ENCODE measurements at places on chromosomes 1 and 21. TPM values are rescaled to one million over a fixed set of nuclear protein-coding genes. Genes with fewer than 3 reads are reported as not detected.
A peak's percentile ranks its signal among the peaks of the same experiment; 100 is the strongest.

The CFHR4 gene
- not detected for total RNA-seq

The HES3 gene
- total RNA-seq: not detected

The MTX1 gene
- 152 TPM for total RNA-seq

The ATP5PO gene
- 415 TPM for total RNA-seq

The THEMIS2 gene
- total RNA-seq: 0.41 TPM

The RNU1-3 gene
- total RNA-seq: not detected

The TMEM240 gene
- not detected for total RNA-seq

The CLEC20A gene
- total RNA-seq: not detected

- DNase-seq: peak; percentile 89
These were observed 57.5 kb upstream of the IFFO2 start for GRCh38 chr1:19013826-19014548.

DNA sequence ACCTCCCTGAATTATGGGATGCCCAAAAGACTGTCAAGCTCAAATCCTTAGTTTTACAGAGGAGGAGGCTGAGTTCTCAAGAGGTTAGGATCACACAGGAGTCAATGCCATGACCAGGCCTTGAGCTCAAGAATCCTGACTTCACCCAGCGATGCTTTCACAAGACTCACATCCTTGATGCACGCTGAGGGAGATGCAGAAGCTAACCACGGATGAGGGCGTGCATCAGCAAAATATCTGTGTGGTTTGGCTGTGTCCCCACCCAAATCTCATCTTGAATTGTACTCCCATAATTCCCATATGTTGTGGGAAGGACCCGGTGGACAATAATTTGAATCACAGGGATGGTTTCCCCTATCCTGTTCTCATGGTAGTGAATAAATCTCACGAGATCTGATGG is 133.2 kb downstream of the KCNJ6 start:
- DNase-seq: no peak

- no peak for DNase-seq
These were observed 61.6 kb downstream of the CD46 start for GRCh38 chr1:207813512-207813881.

DNA sequence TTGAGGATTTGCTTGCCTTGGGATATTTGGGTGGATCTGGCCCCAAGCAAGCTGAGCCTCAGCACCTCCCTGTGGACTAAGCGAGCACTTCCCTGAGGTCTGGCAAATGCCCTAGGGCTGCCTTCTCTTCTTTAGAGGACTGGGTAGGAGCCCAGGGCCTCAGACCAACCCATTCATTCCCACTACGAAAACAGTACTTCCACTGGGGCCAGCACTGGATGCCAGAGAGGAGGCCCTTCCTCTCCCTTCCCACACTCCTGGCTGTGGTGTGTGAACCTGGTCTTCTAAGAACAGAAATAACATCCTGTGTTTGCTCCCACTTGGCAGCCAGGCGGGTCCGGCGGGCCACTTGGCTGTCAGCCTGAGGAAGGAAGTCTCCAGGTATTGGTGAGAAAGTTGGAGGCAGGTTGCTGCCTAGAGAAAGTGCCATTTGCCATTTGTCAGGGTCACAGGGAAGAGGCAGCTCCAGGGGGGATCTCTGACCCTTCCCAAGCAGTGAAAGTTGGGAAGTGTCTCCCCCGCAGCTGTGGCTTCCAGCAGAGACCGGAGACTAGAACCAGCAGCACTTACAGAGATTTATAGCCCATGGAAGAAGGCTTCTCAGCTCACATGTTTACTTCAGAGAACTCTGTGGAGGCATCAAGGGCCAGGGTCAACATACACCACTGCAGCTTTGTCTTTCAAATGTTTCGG is 323.5 kb downstream of the SIPA1L2 start:
- DNase-seq: no peak

- DNase-seq: no peak
These were observed 101.6 kb upstream of the TARDBP start for GRCh38 chr1:10910681-10911489.

GRCh38 chr1:174005032-174005431 is 17.1 kb downstream of the RC3H1 start:
- no peak for DNase-seq

- DNase-seq: no peak
These were observed 365.3 kb upstream of the PROX1 start for GRCh38 chr1:213622365-213623063.

DNA sequence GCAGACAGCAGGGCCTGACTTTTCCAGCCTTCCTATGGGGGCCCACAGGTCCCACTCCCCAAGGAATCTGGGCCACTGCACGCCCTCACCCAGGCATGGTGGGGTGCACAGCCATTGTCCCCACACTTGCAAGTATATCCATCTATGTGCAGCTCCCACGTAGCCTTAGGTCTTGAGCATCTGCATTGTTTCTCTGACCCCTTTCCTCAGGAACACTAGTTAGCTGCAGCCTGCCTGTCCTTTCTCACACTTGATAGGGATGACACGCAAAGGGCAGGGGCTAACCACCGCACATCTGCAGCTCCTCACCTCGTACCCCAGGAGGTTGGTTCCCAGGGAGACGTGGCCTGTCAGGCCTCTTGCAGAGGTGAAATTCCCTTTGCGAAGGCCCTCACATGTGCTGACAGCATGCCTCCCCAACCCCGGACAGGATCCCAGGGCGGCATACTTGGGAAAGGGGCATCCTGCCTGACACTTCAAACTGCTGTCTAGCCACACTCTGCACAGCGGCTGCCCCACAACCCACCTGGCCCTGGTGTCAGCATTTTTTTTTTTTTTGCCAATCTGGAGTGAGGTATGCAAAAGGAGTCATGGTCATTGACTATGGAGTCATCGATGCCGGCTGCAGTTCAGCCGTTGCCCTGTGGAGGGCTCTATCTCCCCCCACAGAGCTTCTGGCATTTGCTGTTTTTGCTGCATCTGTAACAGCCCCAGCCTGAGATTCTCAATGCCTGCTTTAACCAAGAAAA is 5.0 kb downstream of the JMJD4 start:
- peak; percentile 64 for DNase-seq

DNA sequence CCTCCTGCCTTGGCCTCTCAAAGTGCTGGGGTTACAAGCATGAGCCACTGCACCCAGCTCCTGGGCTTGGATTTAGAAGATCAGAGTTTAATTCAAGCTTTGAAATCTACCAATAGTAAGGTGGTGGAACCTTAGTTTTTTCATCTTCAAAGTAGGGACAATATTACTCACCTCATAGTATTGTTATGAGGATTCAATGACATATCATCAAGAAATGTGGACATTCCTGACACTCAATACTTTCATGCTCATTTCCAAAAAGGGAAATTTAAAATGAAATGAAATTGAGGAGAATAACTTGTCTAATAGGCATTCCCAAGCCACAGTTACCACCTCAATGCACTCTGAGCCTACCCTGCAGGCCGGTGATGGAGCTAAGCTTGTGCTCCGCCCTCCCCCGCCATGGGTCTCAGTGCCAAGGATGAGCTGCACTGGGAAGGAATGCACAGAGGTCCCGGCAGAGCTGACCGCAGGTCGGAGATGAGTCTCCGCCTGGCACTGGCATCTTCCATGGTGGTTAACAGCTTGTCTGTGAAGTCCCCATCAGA is 56.5 kb upstream of the BCAR3 start:
- DNase-seq: peak; percentile 10

DNA sequence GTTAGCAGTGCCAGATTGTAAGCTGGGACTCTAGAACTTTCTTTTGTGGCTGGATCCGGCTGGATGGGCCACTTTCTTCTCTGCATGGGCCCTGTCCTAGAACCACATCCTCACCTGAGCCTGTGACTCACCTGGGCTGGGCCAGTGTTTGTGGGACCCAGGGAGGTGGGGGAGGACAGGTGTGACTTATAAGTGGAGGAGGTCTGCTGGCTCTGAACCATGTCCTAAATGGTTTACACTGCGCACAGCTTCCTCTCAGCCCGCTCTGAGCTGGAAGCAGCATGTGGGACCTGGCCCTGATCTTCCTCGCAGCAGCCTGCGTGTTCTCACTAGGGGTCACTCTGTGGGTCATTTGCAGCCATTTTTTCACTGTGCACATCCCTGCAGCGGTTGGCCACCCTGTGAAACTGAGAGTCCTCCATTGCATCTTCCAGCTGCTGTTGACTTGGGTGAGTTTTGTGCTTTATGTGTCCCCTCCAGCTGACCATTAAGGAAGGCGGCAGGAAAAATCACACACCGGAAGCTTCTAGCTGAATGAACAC is at the start of gene AADACL3:
Gene AADACL3 (plus strand): TSS at position 215 of the 542 bp plus-strand sequence. CDS start 67 bp downstream, at position 282.
- no peak for DNase-seq

DNA sequence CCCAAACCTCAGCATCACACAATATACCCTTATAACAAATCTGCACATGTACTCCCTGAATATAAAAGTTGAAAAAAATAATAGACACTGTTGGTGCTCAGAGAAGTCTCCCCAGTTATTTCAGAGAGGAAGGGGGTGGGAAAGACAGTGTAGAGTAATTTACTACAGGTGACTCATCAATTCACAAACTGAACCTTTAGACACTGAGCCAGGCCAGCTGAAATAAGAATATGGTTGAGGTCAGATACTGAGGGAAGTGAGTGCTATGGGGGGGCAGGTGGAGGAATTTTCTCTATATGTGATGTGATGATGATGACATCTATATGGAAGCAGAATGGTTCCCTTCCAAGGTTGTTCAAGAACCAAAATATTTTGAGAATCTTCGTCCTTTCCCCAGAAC is 50.1 kb downstream of the MRPL39 start:
- DNase-seq: no peak

GRCh38 chr1:166902279-166902678 is 26.2 kb upstream of the TADA1 start:
- DNase-seq: peak; percentile 63

DNA sequence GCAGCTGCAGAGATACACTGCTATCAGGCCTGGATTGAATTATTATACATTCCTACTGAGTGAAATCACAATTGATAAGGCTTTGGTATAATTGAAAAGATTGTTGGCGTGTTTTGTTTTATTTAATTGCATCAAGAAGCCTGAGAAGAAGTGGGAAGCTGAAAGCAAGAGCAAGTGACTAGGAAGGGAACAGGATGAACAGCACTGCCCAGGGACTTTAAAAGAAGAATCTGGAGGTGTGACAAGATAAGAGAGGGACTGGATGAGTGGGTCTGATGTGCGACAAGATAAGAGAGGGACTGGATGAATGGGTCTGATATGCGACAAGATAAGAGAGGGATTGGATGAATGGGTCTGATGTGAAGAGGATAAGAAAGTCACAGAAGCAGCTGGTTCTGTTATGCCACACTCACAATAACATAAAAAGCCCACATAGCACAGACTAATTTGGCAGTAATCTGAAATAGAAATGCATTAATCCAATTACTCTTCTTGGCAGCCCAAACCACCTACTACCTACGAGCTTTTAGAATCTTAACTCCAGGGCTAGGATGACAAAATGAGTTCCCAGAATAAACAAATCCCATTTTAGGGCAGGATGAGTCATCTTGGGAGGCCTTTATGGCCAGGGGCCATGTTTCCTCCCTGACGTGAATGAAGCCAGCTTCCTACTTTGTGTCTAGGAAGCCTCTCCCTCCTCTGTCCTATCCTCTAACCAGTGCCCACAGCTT is 129.7 kb downstream of the DUSP10 start:
- peak; percentile 60 for DNase-seq

DNA sequence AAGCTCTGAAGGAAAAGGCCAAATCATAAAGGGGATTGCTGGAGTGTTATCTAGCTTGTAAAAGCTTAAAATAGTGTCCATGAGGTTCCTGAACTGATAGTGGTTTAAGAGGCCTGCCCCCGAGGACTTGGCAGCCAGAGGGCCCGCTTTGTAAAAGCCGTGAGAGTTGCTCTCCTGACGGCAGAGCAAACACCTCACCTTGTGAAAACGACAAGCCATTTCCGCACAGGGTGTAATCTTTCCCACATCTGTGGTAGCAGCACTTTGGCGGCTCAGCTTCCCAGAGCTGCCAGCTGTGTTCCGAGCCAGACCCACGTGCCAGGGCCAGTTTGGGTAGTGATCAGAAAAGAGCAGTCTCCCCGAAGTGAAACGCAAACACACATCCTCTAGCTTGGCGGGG is 37.0 kb downstream of the SERBP1 start:
- no peak for DNase-seq

GRCh38 chr1:180609643-180610555 is 21.9 kb upstream of the XPR1 start:
- DNase-seq: no peak

GRCh38 chr1:25054526-25055323 is 124.6 kb upstream of the RUNX3 start:
- no peak for DNase-seq

DNA sequence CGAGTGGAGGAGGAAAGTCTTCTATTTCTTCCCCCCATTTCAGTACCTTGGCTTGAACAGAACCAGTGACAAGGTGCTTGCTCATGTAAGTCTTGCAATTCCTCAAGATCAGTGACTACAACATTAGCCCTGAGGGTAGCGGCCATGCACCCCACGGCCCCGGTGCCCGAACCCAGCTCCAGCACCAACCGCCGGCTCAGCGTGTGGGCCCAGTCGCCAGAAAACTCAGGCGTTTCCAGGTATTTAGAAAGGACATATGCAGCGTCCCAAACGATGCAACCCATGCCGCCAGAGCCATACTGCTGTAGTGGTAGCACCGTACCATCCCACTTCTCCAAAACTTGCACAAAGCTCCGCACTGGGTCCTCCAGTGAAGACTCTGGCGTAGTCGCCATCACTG is 11.2 kb upstream of the MANEAL start:
- DNase-seq: no peak

GRCh38 chr1:231329483-231329882 is 8.2 kb downstream of the EXOC8 start:
- no peak for DNase-seq
